ENCODE measurements at places on chromosomes 2 and 18.

DNA sequence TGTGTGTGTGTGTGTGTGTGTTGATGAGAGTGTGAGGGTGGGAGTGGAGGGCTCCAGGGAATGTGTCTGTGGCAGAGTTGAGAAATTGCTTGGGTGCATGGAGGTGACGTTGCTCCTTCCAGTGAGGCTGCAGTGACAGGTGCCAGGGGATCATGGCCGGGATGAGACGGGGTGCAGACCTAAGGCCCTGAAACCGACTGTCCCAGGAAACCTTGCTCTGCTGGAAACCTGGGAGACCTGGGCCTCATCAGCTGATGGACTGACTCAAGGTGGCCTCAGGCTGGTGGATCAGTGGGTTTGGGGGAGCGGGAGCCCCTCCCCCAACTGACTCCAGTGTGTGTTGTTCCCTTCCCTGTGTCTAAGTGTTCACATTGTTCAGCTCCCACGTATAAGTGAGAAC is 56.6 kb downstream of the INHBB start:
- DNase-seq = no peak

DNA sequence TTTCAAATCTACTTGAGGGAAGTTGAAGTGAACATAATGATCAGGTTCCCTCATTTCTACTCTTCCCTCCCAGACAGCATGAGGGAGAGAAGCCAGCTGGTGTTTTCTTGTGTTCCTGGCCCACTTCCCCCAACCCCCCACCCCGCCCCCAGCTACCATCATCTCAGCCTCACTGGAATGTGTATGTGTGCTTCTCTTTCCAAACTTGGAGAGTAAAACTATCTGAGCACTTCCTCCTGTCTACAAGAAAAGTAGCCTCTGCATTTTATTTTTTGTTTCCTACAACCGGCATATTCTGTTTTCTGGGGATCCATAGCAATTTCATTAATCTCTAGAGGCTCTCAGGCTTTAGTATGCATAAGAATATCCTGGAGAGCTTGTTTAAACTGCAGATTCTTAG is 53.6 kb upstream of the GRHL1 start:
- DNase-seq = no peak

DNA sequence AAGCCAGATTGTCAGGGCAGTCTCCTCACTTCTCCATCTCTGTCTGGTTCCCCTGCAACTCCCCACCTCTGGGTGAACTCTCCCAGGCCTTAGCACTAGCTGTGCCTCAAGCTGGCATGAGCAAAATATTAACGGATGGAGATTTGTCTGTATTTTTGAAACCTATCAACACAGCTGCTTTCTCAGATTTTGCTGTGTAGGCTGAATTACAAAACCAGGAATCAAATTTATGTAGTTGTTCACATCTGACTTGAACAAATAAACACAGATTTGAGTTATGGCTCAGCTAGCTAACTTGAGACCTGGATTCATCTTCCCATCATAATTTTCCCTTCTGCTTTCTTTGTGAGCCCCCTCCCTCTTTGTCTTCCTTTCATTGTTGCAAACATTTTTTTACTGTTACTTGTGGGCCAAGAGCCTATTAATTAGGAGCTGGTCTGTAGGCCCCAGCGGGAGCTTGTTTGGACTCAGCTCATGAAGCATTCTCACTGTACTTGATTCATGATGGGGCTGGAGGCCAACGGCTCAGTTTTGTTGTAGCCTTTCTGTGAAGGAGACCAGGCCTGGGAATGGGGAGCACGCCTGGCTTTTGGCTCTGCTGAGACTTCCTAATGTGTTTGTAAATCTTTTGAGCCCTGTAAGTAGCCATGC is 164.1 kb upstream of the GATA6 start:
- DNase-seq = no peak

- no peak for DNase-seq
Observed at GRCh38 chr2:79100285-79100684, 12.5 kb upstream of the REG1B start.
